ENCODE measurements at places on chromosomes 6 and 20. TPM values are rescaled to one million over a fixed set of nuclear protein-coding genes. Genes with fewer than 3 reads are reported as not detected.

DNA sequence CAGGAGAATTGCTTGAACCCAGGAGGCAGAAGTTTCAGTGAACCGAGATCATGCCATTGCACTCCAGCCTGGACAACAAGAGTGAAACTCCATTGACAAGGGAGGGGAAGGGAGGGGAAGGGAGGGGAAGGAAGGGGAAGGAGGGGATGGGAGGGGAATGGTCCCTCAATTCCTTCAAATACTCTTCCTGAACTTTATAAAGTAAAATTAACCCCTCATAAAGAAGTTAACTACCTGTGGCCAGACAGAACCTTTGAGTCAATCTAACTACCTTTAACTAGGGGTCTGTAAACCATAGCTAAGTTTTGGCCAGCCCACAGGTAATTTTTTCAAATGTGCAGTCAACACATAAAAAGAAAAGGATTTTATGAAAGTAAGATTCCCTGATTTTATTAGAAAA is 131.0 kb downstream of the ZMYND8 start:
- DNase-seq = no peak

PNLDC1 gene
- total RNA-seq = not detected

SRMS gene
- total RNA-seq = 0.48 TPM

DNA sequence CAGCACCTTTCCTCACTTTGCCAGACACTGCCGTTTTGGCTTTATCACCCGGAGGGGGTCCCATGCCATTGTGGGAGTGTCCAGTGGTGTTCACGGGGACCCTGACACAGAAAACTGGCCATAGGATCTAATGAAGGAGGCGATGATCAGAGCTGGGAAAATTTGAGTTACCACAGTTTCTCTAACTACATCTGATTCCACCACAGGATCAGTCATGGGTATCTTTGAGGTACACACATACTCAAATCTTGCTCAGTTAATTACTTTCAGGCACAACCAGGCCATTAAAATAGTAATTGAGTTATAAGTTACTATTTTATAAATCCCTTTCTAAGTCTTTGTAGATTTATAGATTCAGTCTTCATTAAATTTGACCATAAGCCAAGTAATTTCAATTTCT is 215.1 kb downstream of the PRL start:
- no peak for DNase-seq

- DNase-seq = no peak
Measured at GRCh38 chr20:45037050-45037449, 63.9 kb downstream of the KCNS1 start.
